ENCODE measurements at places on chromosomes 13 and 19.

DNA sequence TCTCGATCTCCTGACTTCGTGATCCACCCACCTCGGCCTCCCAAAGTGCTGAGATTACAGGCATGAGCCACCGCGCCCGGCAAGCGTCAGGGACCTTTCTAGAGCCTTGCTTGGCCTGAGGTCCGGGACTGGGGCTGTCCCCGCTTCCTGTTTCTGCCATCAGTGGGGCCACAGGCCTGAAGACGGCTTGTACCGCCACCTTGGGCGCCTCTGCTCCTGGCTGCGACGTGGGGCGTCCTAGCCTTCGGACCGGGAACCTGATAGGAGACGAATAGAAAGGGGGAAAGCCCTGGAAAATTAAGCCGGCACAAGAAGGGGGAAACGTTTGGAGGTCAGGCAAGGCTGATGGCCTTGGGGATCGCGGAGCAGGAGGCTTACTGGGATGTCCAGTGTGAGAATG lies 35.1 kb downstream of the RNF6 start:
- no peak for DNase-seq

- DNase-seq: no peak
These were observed 28.8 kb upstream of the INTS6 start for GRCh38 chr13:51481656-51482055.

DNA sequence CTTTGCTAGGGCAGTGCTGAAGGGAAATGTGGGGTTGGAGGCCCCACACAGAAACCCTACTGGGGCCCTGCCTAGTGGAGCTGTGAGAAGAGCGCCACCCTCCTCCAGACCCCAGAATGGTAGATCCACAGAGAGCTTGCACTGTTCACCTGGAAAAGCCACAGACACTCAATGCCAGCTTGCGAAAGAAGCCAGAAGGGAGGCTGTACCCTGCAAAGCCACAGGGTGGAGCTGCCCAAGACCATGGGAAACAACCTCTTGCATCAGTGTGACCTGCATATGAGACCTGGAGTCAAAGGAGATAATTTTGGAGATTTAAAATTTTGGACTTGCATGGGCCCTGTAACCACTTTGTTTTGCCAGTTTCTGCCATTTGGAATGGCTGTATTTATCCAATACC lies 615.4 kb upstream of the MIR17HG start:
- DNase-seq: no peak

GRCh38 chr13:61795580-61795979 lies 379.9 kb upstream of the PCDH20 start:
- no peak for DNase-seq

DNA sequence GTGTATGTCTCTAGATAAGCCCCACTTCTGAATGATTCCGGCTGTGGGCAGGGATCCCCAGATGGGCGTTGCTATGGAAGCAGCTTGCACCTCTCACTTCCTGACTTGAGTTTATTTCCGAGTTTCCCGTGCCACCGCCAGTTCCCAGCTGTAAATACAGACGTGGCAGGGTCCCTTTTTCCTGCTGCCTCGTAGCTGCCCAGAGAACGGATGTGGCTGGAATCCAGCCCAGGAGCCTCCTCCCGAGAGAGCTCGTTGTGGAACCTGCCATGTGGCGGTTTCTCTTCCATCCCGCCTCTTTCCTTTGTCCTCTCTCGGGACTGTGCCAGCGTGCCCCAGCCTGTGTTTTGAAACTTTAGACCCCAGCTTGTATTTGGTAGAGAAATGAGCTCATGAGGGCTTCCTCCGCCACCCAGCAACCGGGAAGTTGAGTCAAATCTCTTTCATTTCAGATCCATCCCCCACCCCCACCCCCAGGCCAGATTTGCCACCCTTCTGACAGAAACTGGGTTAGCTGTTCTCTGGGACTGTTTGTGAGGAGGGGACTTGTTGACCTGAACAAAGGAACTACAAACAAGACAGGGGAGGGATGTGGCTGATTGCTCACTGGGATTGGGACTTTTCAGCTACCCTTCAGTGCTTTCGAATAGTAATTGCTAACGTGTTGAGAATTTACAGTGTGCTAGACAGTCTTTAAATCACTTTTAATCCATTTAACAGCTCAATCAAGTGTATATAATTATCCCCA lies 96.6 kb downstream of the SIPA1L3 start:
- DNase-seq: peak; percentile 27

DNA sequence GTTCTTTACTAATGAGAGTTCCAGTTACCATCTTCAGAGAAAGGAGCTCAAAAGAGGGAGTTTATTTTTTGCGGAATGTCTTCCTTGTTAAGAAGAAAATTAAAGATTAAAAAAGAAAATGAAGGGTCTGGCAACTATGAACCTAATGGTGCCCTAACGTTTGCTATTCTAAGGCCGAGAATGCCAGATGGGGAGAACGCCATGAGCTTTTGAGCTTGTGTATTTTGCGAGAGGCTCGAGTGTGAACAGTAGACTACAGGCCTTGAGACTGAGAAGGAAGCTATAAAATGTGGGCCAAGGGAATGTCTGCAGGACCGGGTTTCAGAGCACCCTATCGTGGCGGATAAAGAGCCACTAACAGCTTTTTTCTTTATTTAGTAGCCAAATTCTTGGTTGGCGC lies 6.7 kb downstream of the FGF14 start:
- no peak for DNase-seq

DNA sequence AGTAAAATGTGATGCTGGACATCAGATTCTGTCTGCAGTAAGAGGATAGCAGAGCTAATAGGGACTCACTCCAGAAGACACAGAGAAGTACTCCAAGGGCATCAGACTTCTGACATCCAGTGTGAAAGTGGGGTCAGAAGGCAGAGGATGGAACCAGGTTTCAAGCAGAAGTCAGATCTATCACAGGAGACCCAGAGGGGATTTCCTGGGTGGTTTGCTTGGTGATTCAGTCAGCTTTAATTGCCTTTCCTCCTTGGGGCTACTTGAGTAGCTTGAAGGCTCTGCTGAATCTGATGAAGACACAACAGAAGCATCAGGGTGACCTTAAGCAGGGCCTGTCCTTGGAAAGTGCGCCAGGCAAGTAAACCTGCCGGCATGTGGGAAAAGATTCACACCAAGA lies 300.6 kb downstream of the COG6 start:
- DNase-seq: no peak

DNA sequence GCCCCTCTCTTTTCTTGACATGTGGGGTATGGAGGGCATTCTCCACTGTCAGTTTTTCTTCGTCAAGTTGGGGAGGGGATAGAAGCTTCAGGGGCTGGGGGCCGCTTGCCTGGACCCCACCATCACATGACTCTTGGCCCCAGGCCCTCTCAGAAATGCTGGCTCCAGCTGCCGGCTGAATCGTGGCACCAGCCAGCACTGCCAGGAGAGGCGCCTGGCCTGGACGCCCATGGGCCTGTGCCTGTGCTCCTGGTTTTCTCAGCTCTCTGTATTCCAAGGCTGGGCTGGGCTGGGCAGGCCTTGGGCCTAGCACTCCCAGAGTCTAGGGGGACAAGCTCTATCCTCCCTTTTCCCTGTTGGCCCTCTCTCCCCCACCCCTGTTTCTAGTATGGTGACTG lies 38.6 kb downstream of the LYL1 start:
- DNase-seq: no peak

DNA sequence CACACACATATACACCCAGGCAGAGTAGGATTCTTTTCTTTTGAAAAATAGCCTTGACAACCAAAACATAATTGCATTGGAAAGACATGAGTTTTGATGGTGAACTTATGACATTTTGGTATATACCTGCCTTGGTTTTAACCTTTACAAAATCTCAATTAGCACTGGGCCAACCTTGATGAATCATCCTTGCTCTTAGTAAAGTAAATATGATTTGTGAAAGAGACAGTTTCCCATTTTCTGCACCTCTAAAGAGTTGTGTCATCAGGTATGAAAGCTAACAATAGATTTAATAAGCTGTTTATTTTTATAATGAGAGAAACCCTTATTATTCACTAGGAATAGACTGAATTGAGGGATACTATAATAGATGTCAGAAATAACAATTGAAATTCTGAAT lies 15.7 kb upstream of the ENOX1 start:
- no peak for DNase-seq

DNA sequence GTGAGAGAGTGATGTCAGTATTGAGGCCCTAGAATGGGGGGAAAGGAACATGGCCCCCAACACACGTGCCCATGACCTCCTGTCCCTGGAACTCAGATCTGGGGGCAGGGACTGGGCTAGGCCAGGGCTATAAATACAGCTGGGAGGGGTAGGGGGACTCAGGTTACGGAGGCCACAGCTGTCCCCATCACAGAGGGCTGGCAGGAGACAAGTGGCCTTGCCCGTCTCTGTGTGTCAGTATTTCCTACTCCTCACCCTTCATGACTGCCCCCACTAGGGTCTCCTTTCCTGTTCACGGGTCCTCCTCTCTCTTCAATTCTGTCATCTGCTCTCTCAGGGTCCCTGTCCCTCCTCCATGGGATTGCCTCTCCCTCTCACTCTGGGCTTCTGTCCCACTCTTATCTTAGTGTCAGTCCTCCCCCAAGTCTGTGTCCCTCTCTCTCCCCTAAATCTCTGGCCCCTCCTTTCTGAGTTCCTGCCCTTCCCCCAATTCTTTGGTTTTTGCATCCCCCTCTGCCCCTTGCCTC lies 687 bp upstream of the HRC start:
- DNase-seq: no peak

- no peak for DNase-seq
These were observed 10.7 kb downstream of the PPP1R37 start for GRCh38 chr19:45103508-45104319.

- no peak for DNase-seq
These were observed 16.4 kb downstream of the KLK2 start for GRCh38 chr19:50889638-50890037.

DNA sequence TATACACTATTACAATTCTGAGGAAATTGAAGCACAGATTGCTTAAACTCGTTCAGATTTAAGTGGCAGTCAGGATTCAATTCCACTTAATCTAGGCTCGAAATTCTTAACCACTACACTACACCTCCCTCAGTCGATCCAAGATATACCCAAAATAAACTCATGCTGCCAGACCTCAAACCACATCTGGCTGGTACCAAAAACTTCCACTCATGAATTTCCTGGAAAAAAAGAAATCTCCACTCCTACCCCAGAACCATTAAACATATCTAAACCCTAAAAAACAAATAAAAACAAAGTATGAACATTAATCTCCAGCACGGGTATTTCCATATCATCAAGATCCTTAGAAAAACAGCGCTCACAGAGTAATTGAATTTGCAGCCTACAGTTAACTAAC lies 1.1 kb downstream of the ZFP30 start:
- DNase-seq: no peak

GRCh38 chr19:9878511-9879196 lies 43.5 kb downstream of the PIN1 start:
- DNase-seq: no peak

- DNase-seq: no peak
These were observed 6.9 kb upstream of the FBXL3 start for GRCh38 chr13:77033717-77034302.

DNA sequence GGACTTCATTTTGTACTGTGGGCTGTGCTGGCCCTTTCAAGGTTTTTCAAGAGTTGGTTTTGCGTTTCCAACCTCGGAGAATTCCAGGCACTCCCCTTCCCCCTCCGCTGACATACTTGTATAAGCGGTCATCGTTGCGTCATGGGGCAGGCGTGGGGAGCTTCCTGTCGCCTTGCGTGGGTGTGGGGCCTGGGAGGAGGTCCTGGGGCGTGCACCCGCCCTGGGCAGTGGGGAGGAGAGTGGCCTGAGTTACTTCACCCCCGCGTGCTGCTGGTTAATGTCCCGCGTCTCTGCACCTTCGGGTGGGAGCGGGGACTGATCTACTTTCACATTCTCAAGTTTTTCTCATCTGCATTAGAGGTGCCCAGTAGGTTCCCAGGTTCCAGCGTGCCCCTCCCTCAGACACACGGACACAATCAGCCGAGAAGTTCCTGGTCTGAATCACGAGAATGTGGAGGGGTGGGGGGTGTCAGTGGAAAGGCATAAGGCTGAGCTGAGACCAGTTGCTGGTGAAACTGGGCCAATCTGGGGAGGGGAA lies 4.1 kb downstream of the IER2 start:
- DNase-seq: no peak

DNA sequence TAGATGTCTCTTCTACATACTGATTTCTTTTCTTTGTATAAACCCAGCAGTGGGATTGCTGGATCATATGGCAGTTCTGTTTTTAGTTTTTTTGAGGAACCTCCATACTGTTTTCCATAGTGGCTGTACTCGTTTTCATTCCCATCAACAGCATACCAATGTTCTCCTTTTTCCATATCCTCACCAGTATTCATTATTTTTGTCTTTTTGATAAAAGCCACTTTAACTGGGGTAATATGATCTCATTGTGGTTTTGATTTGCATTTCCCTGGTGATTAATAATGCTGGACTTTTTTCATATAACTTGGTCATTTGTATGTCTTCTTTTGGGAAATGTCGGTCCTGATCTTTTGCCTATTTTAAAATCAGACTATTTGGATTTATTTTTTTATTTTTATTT lies 108.5 kb downstream of the PAN3 start:
- DNase-seq: no peak

DNA sequence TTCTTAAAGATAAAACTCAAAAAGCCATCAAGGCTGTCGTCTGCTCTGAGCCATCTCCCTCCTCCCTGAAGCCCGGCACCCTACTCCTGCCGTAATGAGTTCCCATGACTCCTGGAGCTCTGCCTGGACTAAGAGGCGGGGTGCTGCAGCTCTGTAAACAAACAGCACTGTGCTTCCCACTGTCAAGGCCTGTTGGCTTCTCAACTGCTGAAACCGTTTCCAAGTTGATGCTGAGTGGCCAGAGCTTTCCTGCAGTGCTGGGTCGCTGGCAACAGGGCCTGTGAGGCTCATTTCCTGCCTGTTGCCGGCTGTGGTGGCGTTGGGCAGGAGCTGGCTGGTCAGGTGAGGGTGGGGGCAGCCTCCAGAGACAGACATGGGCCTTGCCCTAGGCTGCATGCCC lies 26.7 kb upstream of the ISYNA1 start:
- no peak for DNase-seq

DNA sequence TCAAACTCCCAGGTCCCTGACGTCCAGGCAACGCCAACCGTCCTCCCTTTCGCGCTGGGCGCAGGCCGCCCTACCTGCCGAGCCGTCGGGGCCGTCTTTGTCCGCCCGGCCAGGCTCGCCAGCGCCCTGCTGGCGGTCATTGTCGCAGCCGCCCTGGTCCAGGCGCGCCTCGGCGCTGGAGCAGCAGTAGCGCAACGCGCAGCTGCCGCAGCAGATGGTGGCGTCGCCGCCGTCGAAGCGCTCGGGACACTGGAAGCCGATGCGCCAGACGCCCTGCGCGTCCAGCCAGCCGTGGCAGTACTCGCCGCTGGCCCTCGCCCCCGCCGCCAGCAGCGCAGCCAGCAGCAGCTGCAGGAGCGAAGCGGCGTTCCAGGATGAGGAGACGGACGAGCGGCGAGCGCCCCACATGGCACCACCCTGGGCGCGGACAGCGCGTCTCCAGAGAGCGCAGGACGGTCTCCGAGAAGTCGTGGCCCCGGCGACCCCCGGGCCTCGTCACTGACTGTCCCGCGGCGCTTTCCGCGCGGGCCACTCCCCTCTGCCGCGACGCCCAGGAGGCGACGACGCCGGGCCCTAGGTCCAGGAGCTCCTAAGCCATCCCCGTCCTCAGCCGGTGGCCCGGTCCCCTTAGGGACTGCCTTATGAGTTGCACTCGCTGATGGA lies 1.1 kb downstream of the SHISA2 start:
- no peak for DNase-seq

GRCh38 chr13:19586904-19587634 lies 25.7 kb upstream of the TPTE2 start:
- peak; percentile 73 for DNase-seq

Measured in stimulated activated CD4-positive, alpha-beta T cell treated with anti-CD3 and anti-CD28 coated beads, Interleukin-15, amount 100 ng/mL, for 48 hours (primary cell).